Left forelimb (tissue), 1 donor: ENCODE measurements at places on chromosomes 11 and 22.

DNA sequence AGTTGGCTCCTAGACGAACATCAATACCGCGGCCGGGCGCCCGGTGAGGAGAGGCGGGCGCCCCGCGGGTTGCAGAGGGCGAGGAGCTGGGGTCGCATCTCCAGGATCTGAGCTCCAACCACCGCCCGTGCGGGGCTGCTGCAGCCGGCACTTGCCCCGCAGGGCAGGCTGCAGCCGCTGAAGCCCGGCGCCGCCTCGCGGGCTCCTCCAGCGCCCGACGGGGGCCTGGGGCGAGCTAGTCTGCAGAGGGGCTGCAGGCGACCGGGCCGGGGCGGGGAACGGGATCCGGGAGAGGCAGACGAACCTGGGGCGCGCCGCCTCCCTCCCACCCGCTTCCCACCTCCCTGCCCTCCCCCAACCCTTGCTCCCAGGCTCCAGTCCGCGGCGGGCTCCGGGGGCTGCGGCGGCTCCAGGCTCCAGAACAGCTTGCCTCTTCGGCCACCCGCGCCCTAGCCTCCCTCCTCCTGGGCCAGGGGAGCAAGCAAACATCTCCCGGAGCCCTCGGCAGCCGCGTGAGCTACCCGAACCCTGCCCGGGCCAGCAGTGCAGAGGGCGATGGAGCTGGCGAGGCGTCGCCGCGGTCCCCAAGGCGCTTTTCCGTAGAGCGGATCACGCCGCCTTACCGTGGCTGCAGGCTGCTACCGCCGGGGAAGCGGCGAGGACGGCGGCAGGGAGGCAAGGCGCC lies 802 bp downstream of the TENM4 start:
- DNase-seq = peak; percentile 84

- peak; percentile 84 for DNase-seq
Measured at GRCh38 chr22:38923463-38924346, 33.7 kb upstream of the APOBEC3A start.

DNA sequence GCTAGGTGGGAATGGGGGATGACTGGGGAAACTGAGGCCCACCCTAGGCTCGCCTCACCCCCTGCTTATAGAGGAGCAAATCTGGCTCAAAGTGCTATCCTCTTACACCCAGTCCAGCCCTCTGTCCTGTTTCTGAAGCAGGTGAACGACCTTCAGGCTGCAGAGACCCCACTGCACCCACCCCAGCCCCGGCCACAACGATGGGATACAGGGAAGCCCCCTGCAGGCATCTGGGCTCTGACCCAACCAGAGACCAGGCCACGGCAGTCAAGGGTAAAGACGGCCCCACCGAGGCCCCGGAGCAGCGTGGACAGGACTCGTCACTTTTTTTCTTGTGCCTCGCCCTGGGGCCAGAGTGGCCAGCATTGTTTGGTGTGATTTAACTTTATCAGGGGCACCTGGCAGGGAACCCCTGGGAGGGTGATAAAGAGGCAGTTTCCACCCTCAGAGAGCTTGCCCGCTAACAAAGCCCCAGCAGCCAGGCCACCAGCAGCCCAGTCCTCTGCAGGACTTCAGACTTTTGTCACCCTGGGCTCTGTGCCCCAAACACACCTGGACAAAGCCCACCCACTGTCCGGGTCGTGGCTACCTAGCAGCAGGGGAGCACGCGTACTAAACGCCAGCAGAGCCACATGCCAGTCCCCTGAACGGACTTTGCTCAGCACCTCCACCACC lies 612.6 kb downstream of the TBC1D22A start:
- peak; percentile 28 for DNase-seq

DNA sequence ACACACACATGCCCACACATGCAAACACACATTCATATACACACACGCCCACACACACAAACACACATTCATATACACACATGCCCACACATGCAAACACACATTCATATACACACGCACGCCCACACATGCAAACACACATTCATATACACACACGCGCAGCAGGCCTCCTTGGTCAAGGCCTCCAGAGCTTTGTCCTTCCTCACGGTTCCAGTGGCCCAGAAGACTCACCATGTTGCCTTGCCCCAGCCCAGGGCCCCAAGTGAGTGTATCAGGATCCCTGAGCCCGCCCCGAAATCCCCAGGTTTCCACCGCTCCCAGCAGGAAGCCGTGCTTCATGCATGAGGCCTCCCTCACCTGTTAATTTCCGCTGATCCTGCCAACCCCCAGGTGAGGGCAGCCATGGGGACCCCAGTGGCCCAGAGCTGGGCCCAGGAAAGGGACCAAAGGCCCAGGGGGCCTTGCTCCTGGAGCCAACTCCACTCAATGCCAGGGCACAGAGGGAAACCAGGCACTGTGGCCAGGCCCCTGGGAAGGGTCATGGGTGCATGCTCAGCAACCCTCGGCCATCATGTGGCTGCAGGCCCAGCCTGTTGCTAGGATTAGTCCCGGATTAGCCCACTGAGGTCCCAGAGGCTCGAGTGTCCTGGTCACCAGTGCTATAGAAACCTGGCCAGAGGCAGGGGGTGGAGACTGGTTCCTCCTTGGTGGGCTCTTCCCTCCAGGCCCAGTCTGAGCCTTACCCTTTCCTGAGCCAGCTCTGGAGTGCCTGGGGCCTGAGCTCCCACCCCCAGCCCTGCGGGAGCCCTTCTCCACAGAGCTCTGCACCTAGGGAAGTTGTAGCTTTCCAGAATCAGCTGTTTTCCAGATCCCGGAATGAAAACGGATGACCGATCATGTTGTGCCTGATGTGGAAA lies 34.4 kb downstream of the IGF2 start:
- DNase-seq = peak; percentile 33

GRCh38 chr11:100383357-100383865 lies 303.7 kb upstream of the ARHGAP42 start:
- no peak for DNase-seq

DNA sequence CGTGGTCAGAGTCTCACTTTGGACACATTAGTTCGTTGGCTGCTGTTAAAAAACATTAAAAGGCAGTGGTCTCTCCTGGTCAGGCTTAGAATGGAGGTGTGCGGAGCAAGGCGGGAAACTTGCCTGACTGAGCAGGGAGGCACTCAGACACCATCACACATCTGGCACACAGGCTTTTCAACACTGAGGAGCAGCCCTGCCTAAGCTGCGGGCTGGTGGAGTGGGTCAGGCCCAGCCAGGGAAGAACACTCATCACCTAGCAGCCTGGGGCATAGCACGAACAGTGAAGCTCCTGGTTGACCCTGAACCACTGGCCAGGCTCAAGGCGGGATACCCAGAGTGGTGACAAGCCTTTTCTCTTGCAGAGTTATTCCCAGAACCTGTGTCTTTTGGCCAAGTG lies 4.2 kb downstream of the KAT5 start:
- DNase-seq = no peak

DNA sequence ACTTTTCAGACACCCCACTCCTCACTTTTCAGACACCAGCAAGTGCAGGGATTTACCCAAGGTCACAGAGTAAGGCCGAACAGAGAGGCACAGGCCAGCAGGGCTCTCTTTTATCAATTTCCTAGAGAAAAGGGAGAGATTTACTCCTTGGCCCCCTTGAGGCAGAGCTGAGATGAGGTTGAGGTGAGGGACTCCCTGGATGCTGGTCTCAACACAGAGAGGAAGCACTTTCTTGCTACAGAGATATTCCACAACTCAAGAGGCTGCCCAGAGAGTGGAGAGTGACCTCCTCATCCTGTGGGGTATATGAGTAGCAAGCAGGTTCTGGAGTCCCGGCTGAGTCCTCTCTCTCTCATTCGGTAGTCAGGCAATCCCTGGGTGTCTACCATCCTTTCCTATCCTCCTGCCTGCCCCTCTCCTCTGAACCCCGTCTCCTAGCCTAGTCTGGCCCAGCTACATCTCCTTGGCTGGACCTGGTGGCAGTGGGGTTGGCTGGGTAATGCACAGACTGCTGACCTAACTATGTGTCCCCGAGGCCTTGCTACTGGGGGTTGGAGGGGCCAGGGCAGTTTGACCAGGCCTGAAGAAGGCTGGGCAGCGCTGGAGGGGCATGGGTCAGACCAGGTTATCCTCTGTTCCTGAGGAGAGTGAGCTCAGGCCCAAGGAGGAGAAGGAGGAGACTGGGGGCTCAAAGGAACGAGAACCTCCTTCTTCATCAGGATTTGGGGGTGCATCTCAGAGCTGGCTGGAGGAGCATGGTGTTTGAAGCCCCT lies 1.8 kb upstream of the ARHGEF17 start:
- no peak for DNase-seq

DNA sequence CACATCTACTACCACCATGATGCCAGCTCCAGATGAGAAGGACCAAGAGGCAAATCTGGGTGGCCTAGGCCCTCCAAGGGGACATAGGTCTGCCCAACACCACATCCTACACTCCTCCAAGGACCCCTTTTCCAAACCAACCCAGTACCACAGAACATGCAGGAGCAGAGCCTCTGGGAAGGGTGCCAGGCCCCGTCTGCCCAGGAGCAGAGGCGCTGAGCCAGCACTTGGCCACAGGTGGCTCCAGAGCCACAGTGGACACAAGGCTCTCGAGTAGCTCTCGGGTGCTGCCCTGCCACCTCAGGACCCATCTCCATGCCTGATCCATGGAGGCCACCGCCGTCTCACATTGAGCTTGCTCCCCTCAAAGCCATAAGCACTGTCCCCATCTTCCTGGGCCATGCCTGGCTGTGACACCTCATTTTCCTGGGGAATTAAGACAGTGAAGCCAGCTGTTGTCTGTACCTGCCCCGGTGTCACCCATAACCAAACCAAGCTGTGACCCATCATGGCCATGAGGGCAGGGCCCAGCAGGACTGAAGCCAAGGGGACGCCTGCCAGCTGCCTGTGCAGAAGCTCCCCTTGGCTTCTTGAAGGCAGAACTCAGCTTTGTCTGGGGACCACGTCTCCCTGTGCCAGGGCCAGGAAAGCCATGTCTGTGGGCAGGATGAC lies 7.4 kb downstream of the MOB2 start:
- DNase-seq = no peak

DNA sequence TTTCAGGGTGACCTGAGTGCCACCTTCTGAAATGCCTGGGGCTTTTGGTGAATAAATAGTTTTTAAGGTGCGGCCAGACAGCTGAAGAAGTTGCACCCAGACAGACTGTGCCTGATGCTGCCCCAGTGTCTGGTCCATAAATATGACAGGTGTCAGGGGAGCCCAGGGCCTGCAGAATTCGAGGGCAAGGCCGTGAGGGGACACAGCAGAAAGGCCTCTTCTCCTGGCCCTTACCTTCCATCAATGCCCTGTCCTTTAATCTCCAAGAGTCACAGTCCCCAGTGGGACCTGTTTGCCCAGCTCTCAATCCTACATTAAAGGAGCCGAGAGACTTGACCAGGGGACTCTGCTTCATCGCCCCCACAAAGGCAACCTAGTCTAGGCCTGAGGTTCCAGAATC lies 45.7 kb downstream of the NAT10 start:
- no peak for DNase-seq

GRCh38 chr11:133136376-133136775 lies 395.9 kb downstream of the OPCML start:
- no peak for DNase-seq

GRCh38 chr22:45709866-45710265 lies 38.2 kb downstream of the ATXN10 start:
- no peak for DNase-seq

- no peak for DNase-seq
Measured at GRCh38 chr11:9047964-9048523, 43.4 kb downstream of the SCUBE2 start.

DNA sequence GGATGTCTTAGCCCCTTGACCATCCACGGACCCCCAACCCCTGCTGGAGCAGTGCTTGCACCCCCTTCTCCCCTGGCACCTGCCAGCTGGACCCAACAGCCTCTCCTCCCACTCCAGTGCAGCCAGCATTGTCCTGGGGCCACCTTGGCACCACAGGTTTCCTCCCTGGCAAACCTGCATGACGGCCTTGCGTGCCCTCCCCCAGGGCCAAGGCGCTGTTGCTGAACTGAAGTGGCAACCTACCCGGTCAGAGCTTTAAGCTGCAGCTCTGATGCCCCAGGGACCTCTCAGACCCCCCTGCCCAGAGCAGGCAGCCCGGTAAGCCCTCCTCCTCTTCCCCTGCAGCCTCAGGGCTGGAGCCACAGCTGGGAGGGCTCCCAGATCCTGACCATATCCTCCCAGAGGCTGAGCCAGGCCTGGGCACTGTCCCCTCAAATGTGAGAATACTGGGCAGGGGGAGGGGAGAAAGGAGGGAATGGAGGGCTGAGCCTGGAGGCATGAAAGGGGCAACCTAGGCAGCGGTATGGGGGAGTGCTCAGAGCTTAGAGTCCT lies 1.8 kb upstream of the LRRC75B start:
- DNase-seq = no peak

GRCh38 chr11:117005758-117006157 lies 92.5 kb downstream of the SIK3 start:
- no peak for DNase-seq

GRCh38 chr11:10502770-10503169 lies 38.2 kb downstream of the RNF141 start:
- no peak for DNase-seq

GRCh38 chr11:95289378-95290101 lies 58.5 kb upstream of the SESN3 start:
- no peak for DNase-seq

DNA sequence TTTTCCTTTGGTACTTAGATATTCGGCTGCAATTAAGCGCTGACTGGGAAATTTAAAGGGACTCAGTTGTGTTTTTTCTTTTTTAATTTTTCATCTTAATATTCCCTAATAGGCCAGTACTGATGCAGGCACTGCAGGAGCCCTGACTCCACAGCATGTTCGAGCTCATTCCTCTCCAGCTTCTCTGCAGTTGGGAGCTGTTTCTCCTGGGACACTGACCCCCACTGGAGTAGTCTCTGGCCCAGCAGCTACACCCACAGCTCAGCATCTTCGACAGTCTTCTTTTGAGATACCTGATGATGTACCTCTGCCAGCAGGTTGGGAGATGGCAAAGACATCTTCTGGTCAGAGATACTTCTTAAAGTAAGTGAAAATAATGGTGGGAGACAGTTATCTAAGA lies 3.8 kb downstream of the YAP1 start:
- DNase-seq = no peak

DNA sequence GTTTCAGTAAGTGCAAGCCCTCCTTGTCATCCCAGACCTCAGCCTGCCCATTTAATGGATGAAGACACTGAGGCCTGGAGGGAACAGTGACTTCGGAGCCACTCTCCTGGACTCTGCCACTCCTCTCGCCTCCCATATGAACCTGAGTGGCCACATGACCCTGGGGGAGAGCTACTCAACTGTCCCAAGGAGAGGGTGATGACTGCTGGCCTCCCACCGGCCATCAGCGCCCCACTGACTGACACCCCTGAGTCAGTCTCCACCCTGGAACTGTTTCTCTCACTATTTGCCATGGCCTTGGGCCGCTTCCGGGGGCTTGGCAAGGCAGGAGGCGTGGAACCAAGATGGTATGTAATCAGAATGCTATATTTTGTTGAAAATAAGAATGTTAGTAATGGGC lies 17.1 kb downstream of the LRP5 start:
- DNase-seq = peak; percentile 59

- no peak for DNase-seq
Measured at GRCh38 chr11:128498721-128499245, 88.6 kb downstream of the ETS1 start.

DNA sequence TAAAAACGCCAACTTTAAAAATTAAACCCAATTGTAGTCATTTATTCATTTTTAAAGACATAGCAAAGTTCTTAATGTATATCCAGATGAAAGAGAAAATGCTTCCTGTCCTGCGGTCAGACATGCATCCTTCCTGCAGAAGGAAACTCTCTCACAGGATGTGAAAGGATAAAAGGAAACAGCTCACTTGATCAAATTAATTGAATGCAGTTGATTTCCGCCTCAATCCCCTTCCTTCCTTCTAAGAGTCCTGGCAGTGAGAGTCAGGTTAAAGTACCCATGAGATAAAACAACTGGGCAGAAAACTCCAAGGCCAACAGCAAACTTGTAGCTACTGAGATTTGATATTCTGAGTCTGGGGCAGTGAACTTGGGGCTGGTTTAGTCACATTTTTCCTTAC lies 38.5 kb downstream of the CWC15 start:
- DNase-seq = no peak
